ENCODE measurements at places on chromosomes 11 and 22. TPM values are rescaled to one million over a fixed set of nuclear protein-coding genes. Genes with fewer than 3 reads are reported as not detected.

VSIG10L2 gene
- total RNA-seq, result 0.24 TPM

KLHL35 gene
- 5.3 TPM for total RNA-seq

LRRN4CL gene
- 3.1 TPM for total RNA-seq

CCDC116 gene
- not detected for total RNA-seq

KCNE3 gene
- total RNA-seq, result 5.3 TPM

INPP5J gene
- total RNA-seq, result 6.3 TPM

SCUBE2 gene
- total RNA-seq, result 79.4 TPM

DNA sequence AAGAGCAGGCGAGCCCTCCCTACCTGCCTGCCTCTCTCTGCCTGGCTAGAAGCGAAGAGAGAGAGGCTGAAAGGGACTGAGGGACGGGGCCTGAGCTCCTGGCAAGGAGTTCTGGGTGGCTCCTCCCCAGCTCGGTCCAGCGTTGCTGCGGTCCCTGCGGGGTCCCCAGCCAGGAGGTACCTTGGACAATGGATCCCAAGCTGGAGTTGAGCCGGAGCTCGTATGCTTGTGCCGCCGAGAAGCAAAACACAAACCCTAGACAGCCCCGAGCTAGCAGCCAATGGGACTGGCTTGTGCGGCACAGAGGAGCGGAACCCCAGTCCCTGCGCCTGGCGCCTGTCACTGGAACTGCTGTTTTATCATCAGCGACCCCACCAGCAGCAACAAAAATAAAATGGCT lies 18.3 kb downstream of the SLC25A18 start:
- DNase-seq, result no peak

- no peak for DNase-seq
Measured at GRCh38 chr11:32050264-32050663, 40.6 kb upstream of the RCN1 start.

GRCh38 chr22:32796865-32797573 lies 4.5 kb upstream of the TIMP3 start:
- DNase-seq, result peak; percentile 74

DNA sequence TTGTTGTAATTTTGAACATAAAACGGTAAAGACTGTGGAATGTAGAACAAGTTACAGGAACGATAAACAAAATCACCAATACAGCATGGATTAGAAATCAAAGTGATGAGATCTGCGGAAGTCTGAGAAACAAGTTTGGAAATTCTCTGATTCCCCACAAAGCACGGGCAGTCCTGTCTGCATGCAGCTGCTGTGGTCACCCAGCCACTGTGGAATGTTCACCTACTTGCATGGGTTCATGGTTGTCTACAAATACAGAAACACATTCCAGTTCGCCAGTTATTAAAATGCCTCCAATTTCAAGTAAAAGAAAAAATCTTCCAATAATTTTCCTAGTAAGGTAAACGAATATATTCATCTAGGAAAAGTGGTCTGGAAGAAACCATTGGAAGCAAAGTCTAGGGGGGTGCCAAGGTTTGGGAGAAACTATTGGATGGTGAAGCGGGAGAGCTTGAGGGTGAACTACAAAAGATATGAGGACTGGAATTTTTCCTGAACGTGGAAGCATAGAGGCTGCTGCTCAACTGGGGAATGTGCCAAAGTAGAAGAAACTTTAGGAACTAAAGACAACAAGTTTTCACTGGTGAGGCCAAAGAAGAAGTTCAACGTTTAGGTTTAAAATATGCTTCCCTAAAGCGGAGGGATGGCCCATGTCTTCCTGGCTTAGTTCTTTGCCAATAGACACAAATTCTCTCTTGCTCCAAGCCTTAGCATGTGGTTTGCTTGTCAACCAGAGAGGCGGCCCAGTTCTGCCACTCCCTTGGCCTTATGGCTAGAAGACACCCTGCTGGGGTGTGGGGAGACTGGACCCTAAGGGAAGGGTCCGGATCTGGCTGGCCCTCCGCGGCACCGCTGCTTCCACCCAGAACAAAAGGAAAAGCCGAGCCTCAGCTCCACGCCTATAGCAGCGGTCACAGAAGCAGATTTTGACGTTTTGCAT lies 70.2 kb downstream of the CTTN start:
- DNase-seq, result peak; percentile 12

- DNase-seq, result no peak
Measured at GRCh38 chr11:9771071-9771511, 107.2 kb downstream of the SWAP70 start.

- no peak for DNase-seq
Measured at GRCh38 chr22:20395907-20396287, 1.9 kb downstream of the ZNF74 start.

GRCh38 chr22:38733329-38733723 lies 22.5 kb downstream of the SUN2 start:
- no peak for DNase-seq

DNA sequence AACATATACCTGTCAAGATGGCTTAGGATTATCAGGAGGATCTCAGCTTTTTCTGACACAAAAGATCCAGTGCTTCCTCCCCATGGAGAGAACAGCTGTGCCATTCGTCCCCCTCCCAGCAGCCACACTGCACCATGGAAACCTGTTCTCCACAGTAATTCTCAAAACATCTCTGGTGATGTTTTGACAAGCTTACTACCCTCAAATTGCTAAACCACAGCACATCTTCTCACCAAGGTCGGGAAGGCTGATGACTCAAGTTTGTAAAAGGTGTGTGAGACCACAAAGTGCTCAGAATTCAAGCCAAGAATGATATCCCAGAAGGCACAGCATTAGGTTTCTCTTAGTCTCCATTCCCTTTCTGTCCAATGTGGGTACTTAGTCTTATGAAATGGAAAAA lies 3.9 kb upstream of the RAB38 start:
- no peak for DNase-seq

GRCh38 chr11:120952461-120953434 lies 71.2 kb upstream of the TBCEL start:
- peak; percentile 83 for DNase-seq

DNA sequence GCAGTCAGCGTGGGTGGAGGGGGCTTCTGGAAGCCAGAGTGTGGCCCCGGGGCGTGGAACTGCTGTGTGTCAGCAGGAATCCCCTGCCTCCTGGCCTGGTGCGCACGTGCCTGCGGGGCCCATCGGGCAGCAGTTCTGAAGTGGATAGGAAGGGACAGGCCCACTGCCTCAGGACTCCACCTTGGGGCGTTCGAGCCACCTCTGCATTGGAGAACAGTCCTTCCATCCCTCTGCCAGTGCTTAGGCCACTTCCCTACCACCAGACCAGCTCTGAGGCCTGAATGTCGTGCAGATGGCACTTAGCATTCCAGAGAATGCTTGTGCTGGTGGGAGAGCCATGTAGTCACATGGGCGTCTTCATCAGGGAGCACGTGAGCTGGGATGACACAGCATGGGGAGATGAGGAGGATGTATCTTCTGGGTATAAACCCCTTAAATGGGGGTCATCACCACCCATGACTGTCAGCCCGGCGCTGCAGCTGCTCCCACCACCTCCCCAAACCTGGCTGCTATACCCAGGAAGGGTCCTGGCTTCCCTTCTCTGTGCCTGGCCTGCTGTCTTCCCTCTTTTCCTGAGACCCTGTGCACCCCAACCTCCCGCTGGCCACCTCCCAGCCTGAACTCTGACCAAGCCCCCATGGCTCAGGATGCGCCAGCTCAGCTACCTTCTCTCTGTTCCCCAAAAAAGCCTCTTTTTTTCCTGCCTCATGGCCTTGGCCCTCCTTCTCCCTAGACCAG lies 9.7 kb downstream of the INCENP start:
- DNase-seq, result no peak

DNA sequence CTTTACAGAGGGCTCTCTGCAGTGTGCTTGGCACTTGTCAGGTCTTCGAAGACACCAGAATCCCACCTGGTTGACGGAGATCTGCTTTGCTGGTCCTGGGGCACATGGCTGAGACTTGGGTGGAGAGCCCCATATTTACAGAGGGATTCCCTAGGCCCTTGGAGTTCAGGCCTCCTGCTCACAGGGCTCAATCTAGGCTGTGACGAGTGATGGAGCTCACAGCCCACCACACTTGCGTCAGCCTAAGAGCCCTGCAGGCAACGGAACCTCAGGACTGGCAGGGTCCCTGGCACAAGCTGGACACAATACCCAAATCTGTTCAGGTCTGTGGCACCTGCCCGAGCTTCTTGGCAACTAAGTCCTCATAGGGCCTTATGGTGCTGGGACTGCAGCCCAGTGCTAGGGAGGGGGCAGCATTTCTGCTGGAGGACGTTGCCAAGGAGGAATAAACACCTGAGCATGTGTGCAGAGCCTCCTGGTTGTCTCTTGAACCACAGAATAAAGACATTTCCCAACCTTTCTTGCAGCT lies 59.1 kb downstream of the KCNC1 start:
- no peak for DNase-seq

- DNase-seq, result no peak
Measured at GRCh38 chr11:12195768-12196167, 85.4 kb downstream of the MICAL2 start.

DNA sequence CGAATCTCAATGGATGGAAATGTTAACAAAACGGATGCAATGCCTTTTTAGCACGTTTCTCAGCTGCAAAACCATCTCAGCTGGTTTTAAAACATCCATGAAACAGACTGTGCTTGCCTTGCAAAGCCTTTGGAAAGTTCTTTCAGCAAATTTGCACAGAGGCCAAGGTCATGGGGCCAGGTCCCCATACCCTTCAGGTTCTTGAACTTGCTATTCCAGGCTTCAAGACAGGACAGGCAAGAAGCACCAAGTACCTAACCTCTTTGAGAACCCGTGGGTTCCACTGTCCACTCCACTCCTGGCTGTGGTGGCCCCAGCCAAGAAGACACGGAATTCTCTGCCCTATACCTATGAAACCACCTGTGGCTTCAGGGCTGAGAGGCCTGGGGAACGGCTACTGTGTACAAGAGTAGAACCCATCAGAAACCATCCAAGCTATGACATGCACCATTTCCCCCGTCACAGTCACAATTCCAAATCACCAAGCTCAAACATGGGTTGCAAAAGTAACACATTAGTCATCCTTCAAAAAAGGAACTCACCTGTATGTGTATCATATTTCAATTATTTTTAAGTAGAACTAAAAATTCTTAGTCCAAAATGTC lies 17.0 kb downstream of the TNKS1BP1 start:
- no peak for DNase-seq

GRCh38 chr11:24421766-24422165 lies 75.1 kb upstream of the LUZP2 start:
- no peak for DNase-seq

DNA sequence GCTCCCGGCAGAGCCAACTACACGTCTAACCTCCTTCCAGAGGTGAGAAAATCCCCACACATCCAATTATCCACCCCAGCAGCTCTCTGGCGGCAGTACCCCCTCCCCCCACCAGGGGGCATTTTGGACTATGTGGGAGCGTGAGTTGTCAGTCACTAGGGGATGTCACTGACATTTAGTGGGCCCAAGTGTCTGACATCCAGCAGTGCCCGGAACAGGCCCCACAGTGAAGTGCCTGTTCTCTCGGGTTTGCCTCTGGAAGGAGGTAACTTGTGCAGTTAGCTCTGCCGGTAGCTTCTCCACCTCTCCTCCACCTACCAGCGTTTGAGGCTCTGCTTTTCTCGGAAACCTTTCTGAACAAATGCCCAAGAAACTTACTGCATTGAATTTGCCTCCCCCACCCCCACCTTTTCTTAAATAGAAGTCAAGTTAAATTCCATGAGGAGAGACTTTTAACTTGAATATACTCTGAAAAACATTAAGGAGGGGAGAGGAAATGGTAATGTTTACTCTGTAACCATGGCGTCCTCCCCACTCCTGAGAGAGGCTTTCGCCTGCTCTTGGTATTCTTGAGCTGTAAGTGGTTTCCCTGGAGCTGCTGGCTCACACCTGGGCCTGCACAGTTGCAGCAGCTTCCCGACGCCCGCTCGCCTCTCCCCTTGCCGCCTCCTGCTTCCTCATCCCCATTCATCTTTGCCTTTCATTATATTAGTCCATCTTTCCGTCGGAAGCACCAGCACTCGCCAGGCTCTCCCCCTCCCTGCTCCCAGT lies 112.8 kb downstream of the WNT7B start:
- peak; percentile 74 for DNase-seq

DNA sequence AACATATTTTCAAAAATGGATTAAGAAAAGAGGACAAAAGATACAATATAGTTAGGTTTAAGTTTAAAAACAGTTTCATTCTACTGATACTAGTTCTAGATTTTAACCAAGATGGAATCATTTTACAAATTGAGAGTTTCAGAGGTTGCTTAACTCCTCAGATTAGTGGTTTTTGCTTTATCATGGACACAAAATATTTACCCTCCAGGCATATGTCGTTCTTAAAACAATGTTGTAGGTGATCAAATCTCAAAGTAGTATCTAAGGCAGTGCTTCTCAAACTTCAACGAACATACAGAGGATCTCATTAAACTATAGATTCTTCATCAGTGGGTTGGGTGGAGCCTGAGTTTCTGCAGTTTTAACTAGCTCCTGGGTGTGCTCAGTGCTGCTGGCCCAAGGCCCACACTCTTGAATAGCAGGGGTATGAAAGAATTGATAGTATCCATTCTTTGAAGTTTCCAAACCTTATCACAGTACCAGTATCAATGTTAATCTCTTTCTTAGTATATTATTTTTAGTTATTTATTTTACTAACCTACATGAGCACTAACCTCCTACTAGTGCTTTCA lies 48.0 kb downstream of the YAP1 start:
- no peak for DNase-seq

DNA sequence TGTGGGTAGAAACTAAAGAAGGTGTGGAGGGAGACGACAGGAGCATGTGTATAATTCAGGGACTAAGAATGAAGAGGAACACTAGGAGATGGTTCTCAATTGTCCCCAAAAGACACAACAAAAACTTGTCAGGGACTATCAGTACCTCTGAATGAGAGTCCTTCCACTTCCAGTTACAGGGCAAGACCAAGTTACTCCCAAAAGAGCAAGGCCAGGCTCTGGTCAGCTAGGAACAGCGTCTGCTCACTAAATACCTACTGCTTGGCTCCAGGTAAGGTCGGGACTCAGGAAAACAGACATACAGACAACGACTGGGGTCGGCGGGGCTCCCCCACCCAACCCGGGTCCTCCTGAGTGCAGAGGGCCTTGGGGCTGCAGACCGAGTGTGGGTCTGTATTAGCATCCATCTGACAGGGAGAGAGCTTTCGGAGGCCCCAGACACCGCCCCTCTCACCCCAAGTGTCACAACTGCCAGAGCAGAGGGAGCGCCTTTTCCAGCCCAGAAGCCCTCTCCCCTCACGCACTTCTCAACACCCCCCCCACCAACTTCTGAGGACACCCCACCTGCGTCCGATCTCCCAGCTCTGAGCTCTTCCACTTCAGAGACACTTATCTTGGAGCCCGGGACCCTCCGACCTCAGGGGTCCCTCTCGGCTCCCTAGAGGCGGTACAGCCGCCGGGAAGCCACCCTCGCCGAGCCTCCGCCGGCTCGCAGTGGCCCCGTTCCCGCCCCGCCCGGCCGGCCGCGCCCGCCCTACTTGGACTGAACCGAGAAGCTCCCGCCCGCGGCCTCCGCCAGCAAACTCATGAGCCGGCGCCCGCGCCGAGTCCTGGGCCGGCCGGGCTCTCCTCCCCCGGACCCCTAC lies 522 bp downstream of the RHOG start:
- DNase-seq, result no peak

GRCh38 chr11:44842220-44842619 lies 108.5 kb downstream of the TP53I11 start:
- DNase-seq, result peak; percentile 90
